ENCODE measurements at places on chromosomes 6 and 20.

DNA sequence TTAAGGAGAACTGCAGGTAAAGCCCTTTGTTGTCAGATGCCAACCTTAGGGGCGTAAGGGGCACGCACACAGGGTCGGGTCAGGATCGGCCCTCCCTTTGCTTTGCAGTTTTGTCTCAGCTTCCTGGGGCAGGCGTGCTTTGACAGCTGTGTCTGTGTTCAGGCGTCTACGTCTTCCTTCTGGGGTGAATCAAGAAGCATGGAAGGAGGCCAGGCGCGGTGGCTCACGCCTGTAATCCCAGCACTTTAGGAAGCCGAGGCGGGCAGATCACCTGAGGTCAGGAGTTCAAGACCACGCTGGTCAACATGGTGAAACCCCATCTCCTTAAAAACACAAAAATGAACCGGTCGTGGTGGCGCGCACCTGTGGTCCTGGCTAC, 1.3 kb downstream of the ZGPAT start:
- H3K27me3 ChIP-seq: peaks cover 11% of the 10 kb centered on the region
- no peak for DNase-seq
- peak overlapping the region; percentile 74 for H3K4me3 ChIP-seq
- H3K27ac ChIP-seq: peak overlapping the region; percentile 83
- H3K36me3 ChIP-seq: peaks cover 15% of the 10 kb centered on the region

DNA sequence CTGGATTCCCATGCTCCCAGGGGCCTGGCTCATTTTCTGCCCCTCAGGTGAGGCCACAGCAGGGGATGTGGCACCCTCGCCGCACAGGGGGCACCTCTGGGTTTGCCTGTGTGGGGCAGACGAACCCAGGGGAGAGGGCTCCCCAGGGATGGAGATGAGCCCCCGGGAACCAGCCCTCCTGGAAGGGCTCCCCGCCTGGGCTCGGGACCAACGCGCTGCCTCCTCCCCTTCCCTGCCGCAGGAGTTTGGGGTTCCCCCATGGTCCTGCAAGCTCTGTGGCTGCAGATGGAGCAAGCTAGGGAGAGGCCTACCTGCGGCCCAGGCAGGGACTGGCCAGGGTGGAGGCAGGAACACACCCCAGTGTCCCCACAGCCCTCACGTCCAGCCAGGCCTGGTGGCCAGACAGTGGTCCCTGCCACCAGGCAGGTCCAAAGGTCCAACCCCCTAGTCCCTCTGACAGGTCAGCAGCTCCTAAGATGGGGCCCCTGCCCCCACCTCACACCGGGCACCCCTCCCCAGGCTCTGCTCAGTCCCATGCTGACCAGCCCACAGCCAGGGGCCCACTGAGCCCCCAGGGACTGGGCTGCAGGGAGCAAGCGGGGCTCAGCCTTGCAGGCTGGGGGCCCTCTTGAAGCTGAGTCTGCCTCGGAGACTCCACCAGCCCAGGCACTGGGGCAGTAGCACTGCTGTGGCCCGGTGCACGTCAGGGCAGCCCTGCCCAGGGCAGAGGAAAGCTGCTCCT, 13.7 kb downstream of the LAMA5 start:
- peaks cover 11% of the 10 kb centered on the region for H3K27me3 ChIP-seq
- DNase-seq: no peak
- H3K4me1 ChIP-seq: no peaks in the 10 kb centered on the region
- no peaks in the 10 kb centered on the region for H3K36me3 ChIP-seq

- peaks cover 3% of the 10 kb centered on the region for H3K27me3 ChIP-seq
- H3K4me3 ChIP-seq: no peak overlapping the region
- DNase-seq: no peak
Measured at GRCh38 chr6:20652299-20653084, 118.2 kb downstream of the CDKAL1 start.

DNA sequence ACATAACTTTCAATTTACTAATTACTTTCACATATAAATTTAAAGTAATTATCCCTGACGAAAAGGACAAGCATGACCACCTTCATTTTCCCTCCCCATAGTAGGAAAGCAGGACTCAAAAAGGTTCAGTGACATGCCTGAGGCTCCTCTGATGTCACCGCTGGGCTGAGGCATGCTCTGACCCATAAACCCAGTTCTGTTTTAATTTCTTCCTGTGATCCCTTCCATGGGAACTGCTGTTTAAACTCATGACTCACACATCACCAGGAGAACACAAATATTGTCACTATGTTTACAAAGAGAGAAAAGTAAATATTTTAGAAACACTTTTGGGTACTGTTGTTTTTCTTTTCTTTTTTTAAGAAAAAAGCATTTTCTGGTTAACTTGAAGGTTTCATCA, 38.0 kb upstream of the NR2E1 start:
- no peak for DNase-seq
- peaks cover 11% of the 10 kb centered on the region for H3K27me3 ChIP-seq
- H3K27ac ChIP-seq: no peak overlapping the region
- H3K4me1 ChIP-seq: no peaks in the 10 kb centered on the region

DNA sequence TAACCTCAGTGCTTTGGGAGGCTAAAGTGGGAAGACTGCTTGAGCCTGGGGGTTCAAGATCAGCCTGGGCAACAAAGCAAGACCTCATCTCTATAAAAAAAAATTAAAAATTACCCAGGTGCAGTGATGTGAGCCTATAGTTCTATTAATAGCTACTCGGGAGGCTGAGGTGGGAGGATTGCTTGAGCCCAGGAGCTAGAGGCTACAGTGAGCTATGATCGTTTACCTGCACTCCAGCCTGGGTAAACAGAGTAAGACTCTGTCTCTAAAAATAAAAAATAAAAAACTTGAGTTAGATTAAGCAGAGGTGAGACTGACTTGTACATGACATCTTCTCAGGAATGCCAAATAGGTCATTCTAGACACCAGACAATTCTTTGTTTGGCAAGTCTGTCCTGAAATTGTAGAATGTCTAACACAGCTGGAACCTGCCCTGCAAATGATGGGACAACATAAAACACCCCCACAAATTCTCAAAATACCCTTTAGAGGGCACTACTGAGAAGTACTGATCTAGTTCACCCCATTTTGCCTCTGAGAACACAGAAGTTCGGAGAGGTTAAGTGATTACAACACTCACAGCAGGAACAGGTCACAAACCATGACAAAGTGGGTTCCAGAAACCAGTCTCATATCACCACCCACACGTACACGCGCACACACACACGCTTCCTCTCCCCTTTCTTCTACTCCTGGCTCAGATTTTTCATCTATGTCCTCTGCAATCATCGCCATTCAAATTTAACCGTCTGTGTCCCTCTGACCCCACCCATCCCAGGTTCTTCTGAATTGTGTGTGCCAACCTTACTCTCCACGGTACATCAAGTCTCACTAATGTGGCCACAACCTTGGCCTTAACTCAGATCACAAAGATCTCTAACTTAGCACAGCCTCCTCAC, 38.3 kb downstream of the ARHGAP18 start:
- H3K4me3 ChIP-seq: peak overlapping the region; percentile 67
- peaks cover 8% of the 10 kb centered on the region for H3K36me3 ChIP-seq
- DNase-seq: peak; percentile 68
- no peaks in the 10 kb centered on the region for H3K27me3 ChIP-seq

GRCh38 chr6:99575544-99576227, 7.2 kb upstream of the CCNC start:
- H3K36me3 ChIP-seq: no peaks in the 10 kb centered on the region
- peaks cover 5% of the 10 kb centered on the region for H3K27me3 ChIP-seq
- DNase-seq: no peak
- no peaks in the 10 kb centered on the region for H3K4me1 ChIP-seq

- peak within 1 kb of the TSS; percentile 59 for H3K27ac ChIP-seq
- H3K4me1 ChIP-seq: peaks cover 18% of the 10 kb centered on the region
- peak; percentile 77 for DNase-seq
- H3K27me3 ChIP-seq: peaks cover 10% of the 10 kb centered on the region
Measured at GRCh38 chr20:59933296-59933848, at the start of gene SYCP2. TSS of gene SYCP2 (minus strand) at chr20:59933637. CDS start at chr20:59922413, 11,224 bp downstream.

DNA sequence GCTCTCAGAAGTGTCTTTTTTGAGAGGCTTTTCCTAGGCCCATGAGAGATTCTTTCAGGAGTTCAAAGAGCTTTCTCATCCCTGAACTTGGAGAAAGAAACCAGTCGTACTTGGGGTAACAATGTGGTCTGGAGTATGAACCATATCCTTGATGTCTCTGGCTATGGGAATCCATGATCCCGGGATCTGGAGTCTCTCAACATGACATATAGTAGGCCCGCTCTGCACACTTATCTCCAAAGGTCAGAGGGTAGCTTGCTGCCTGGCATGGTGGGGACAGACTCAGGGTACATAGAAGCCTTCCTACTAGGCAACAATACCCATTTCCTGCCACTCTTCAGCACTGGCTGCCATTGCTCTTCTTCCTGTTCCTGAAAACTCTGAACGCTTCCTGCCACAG, 42.2 kb upstream of the NFATC2 start:
- H3K27me3 ChIP-seq: peaks cover 3% of the 10 kb centered on the region
- peak overlapping the region; percentile 10 for H3K4me3 ChIP-seq
- no peaks in the 10 kb centered on the region for H3K36me3 ChIP-seq

DNA sequence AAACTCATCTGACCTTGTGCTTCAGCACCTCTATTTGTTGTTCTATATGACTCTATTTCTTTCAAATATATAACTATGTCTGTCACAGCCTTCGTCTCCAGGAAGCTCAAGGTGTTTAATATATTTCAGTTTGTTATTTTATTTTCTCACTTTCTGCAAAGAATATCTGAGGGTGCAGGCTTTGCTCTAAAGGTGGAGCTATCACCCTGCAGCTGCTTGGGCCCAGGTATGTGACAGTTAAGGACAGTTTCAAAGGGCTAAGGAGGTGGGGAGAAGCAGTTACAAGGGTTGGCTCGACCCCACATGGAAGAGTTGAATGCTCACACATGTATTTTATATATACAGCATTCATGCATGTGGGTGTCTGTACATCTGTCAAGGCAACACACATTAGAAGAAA, 405.6 kb downstream of the BTBD9 start:
- peaks cover 2% of the 10 kb centered on the region for H3K27me3 ChIP-seq
- DNase-seq: no peak
- H3K36me3 ChIP-seq: no peaks in the 10 kb centered on the region
- no peak overlapping the region for H3K4me3 ChIP-seq
- peaks cover 3% of the 10 kb centered on the region for H3K4me1 ChIP-seq
- no peak overlapping the region for H3K27ac ChIP-seq

- no peaks in the 10 kb centered on the region for H3K36me3 ChIP-seq
- H3K4me3 ChIP-seq: no peak overlapping the region
- H3K4me1 ChIP-seq: no peaks in the 10 kb centered on the region
Measured at GRCh38 chr6:6469074-6469473, 119.4 kb upstream of the LY86 start.

DNA sequence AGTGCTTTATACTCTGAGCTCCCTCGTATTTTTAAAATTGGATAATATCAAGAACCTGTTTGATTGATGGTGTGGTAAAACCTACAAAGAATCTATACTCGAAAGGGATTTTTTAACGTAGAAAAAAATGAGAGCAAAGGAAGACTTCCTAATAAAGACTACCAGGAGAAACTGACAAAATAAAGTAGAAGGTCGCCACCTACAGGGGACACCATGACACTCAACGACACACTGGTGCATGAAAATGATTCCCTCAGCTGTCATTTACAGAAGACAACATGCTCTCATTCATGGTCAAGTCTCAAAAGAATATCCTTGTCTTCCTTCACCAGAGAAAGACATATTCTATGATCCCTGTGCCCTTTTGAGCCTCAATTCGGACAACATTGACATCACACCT, 10.1 kb upstream of the NHSL1 start:
- no peak overlapping the region for H3K27ac ChIP-seq
- H3K27me3 ChIP-seq: peaks cover 2% of the 10 kb centered on the region
- no peak overlapping the region for H3K4me3 ChIP-seq
- H3K4me1 ChIP-seq: peaks cover 2% of the 10 kb centered on the region

- no peaks in the 10 kb centered on the region for H3K27me3 ChIP-seq
- H3K4me1 ChIP-seq: no peaks in the 10 kb centered on the region
- no peak for DNase-seq
Measured at GRCh38 chr6:30156774-30157173, 4.2 kb downstream of the TRIM10 start.

GRCh38 chr20:42923348-42923918, 266.3 kb downstream of the PTPRT start:
- no peak overlapping the region for H3K4me3 ChIP-seq
- H3K27me3 ChIP-seq: no peaks in the 10 kb centered on the region
- H3K27ac ChIP-seq: no peak overlapping the region
- H3K4me1 ChIP-seq: no peaks in the 10 kb centered on the region
- no peaks in the 10 kb centered on the region for H3K36me3 ChIP-seq

DNA sequence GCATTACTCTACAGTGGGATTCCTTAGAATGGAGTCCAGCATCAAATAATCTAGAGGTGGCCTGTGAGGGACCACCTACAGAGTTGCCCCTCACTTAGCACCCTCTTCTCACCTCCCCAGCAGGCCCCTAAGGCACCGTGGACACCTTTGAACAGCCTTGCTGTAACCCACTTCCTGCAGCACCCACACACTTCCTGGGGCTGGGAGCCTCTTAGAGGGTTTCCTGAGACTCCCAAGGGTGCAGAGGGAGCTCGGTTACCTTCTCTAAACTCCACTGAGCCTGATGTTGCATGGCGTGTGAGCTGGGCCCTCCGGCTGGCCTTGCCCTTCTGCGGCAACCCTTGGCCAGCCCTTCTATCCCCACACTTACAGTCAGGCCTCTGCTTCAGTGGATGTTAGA, 7.3 kb upstream of the SIRPG start:
- H3K4me3 ChIP-seq: peak overlapping the region; percentile 26
- peaks cover 30% of the 10 kb centered on the region for H3K4me1 ChIP-seq
- H3K27ac ChIP-seq: peak overlapping the region; percentile 27

GRCh38 chr20:41139227-41140093, 2.1 kb downstream of the PLCG1 start:
- DNase-seq: no peak
- H3K36me3 ChIP-seq: no peaks in the 10 kb centered on the region
- H3K27ac ChIP-seq: peak overlapping the region; percentile 96
- peaks cover 77% of the 10 kb centered on the region for H3K4me1 ChIP-seq

DNA sequence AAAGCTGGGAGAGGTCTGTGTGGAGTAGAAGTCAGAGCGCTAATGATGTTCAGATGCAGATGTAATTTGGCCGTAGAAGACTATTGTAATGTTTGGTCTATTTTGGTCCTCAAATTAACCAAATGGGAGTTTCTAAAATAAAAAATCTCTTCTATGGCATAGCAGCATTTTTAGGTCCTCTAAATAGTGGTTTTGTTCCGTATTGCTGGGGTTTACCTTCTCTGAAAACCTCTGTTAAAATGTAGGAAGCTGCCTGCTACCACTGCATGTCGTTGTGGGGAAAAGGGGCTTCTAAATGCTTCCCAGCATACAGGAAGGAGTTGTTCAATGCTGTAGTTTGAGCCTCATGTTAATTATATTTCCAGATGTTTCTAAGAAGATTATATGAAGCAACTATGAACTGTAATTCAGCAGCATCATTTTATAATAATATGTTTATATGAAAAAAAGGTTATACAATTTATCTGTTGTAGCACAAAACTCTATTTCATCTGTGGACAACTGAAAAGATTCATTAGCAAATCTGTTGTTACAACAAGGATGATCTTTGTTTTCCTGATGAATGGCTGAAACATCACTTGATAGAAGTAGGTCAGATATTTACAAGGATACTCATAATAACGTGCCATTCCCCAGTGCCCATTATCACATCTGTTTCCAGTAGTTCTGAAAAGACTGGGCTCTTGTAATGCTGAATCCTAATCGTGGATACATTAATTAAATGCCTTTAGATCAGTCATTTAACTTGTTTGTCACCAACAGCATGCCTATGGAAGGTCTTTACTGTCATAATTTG, 256.6 kb downstream of the TBC1D7 start:
- no peaks in the 10 kb centered on the region for H3K36me3 ChIP-seq
- no peak overlapping the region for H3K27ac ChIP-seq
- H3K27me3 ChIP-seq: peaks cover 10% of the 10 kb centered on the region
- H3K4me3 ChIP-seq: no peak overlapping the region
- no peaks in the 10 kb centered on the region for H3K4me1 ChIP-seq

- no peaks in the 10 kb centered on the region for H3K36me3 ChIP-seq
- no peak for DNase-seq
- no peak overlapping the region for H3K27ac ChIP-seq
Measured at GRCh38 chr6:56693246-56693607, 50.5 kb upstream of the DST start.

Data from immature natural killer cell (primary cell).